ENCODE measurements at places on chromosomes 1 and 21.

GRCh38 chr1:231315887-231316286 is 21.8 kb downstream of the EXOC8 start:
- peak; percentile 4 for DNase-seq

- no peak for DNase-seq
These were observed 305.7 kb downstream of the MATN1 start for GRCh38 chr1:30417701-30418046.

- no peak for DNase-seq
These were observed 145.1 kb downstream of the LYPLAL1 start for GRCh38 chr1:219318826-219319225.

GRCh38 chr1:168893359-168893801 is 164.4 kb upstream of the DPT start:
- peak; percentile 29 for DNase-seq

DNA sequence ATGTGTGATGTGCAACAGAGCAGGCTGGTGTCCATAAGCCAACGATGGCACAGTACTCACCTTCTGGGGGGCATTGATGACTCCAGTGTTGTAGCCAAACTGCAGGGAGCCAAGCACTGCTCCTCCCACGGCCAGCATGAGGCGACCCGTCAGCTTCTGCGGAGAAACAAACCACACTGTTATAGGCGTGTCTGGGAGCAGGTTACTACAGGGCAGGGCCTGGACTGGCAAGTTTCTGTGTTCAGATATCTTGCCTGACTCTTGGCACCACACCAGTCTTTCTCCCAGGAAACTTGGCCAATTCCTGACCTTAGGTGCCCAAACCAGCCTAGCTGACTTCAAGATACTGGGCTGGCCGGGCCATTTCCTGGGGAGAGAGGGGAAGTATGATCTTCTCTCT is 15.5 kb downstream of the SLC2A1 start:
- DNase-seq, result no peak

DNA sequence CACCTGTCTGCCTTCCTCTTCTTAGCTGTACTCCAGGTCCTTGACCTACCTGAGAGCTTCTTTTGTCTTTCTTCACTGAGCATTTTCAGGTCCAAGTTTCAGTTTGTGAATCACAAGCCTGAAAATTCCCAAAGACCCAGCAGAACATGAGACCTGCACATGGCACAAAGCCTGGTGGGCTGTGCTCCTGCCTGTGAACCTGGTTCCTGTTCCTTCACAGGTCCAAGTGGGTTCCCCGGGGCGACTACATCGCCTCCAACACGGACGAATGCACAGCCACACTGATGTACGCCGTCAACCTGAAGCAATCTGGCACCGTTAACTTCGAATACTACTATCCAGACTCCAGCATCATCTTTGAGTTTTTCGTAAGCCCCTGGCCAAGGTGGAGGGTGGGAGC is 42.1 kb upstream of the SARS1 start:
- no peak for DNase-seq

- DNase-seq, result peak; percentile 32
These were observed 575 bp downstream of the TRIM67 start for GRCh38 chr1:231162297-231162969.

DNA sequence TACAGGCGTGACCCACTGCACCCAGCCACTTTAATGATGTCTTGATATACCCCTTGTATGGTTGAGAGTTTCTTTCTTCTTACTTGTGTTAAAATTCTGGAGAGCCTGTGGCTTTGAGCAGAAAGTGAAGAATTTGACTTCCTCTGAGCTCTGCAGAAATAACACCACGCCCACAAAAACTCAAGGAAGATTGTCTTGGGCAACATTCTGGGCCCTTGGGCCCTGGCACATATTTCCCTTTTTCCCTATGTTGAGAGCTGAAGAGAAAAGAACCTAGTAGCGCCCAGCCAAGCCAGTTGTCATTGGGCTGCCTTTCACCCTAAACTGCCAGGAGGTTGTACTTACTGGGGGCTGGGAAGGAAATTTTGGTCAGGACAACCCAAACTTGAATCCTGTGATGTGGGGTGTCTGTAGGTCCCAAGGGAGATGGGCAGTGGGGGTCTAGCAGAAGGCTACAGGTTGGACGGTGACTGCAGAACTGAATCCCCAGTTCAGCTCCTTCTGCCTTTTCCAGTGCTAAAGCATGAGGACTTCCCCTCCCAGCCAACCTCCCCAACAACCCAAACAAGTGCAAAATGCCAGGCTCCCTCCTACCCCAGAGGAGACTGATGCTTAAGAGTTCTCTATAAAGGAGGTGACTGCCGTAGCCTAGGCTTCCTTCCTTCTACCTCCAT is 11.7 kb upstream of the SNAPIN start:
- DNase-seq, result no peak

GRCh38 chr1:207026104-207026534 is 6.4 kb downstream of the C1orf116 start:
- DNase-seq, result no peak

GRCh38 chr1:145849356-145850160 is 4.1 kb downstream of the NUDT17 start:
- DNase-seq, result no peak

DNA sequence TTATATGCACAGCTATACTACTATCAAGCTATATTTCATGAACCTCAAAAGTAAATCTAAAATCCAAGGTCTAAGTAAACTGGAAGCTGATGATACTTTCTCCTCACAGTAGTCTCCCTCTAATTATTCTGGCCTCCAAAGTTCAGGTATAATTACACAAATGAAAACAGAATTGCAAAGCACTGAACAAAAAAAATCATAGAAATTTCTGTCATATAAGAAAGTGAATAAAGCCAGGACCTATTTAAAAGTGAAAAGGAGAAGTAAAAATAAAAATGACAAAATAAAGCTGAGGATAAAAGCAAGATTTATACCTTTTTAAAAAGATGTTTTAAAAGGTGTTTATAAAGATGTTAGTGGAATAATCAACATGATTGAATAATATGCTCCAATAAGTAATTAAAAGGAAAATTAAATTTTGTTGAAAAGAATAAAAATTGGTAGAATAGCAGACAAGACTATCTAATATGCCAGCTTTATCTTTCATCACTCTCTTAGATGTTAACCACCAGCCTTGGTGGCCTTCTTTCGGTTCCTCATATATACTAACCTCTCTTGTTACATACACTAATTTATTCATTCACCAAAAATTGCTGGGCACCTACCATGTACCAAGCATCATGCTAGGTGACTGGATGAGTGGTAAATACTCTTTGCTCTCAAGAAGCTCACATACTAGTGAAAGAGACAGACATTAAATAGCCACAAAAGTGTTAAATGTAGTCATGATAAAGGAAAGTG is 25.1 kb downstream of the SHCBP1L start:
- no peak for DNase-seq

- DNase-seq, result no peak
These were observed 64.6 kb upstream of the DIP2A start for GRCh38 chr21:46393941-46394594.

DNA sequence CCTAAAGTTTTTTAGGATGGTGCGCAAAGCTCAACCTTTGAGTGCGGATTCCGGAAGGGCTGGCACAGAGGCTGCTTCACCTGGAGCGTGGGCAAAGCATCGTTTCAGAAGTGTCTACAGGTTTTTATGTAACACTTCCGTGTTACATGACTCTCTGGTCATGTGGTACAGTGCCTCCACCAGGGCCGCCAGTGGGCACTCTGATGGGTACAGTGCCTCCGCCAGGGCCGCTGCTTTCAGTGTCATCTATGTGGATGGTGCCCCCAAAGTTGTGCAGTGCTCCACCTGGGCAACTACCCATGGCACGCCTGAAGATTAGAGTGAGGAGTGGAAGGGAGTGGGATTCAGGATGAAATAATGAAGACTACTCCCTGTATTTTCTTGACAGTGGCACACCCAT is 101.4 kb upstream of the C1orf174 start:
- no peak for DNase-seq

- DNase-seq, result no peak
These were observed 52.4 kb downstream of the TLCD4 start for GRCh38 chr1:95169548-95169947.

DNA sequence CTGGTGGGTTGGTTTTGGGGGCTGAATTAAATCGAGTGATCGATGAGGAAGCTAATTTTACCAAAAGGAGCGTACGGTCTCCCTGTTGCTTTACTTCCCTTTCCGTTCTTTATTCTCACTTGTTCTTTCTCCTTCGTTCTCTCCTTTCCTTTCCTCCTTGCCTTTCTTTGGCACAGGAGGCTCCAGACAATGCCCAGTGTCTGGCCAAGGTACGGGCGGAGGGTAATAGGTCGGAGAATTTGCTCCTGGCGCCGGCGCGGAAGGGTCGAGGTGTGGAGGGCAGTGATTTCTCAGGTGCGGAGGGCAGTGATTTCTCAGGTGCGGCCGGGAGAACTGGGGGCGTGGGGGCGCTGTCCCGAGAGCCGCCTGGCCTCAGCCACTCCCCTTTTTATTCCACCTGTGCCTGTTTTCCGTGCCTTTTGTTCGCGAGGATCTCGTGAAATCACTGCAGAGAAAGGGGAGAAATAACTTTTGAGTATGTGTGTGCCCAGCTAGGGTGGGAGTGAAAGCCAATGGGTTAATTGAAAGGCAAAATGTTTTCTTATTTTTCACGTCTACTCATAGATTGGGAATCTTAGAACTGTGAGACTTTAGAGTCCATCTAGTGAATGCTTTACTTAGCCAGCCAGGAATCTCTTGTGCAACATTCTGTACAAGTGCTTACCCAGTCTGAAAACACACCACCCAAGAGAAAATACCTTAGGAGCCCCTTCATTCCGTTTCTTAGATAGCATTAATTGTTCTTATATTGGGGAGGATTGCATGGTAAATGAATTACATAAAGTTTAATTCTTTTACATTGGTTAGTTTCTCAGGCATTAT is 1.3 kb downstream of the FNBP1L start:
- DNase-seq, result peak; percentile 32

- peak; percentile 70 for DNase-seq
These were observed 13.2 kb upstream of the CELA3B start for GRCh38 chr1:21963477-21964217.

GRCh38 chr1:2784854-2785630 is 16.5 kb downstream of the TTC34 start:
- DNase-seq, result no peak

- no peak for DNase-seq
These were observed 113.4 kb downstream of the GRIK1 start for GRCh38 chr21:29826386-29826785.

DNA sequence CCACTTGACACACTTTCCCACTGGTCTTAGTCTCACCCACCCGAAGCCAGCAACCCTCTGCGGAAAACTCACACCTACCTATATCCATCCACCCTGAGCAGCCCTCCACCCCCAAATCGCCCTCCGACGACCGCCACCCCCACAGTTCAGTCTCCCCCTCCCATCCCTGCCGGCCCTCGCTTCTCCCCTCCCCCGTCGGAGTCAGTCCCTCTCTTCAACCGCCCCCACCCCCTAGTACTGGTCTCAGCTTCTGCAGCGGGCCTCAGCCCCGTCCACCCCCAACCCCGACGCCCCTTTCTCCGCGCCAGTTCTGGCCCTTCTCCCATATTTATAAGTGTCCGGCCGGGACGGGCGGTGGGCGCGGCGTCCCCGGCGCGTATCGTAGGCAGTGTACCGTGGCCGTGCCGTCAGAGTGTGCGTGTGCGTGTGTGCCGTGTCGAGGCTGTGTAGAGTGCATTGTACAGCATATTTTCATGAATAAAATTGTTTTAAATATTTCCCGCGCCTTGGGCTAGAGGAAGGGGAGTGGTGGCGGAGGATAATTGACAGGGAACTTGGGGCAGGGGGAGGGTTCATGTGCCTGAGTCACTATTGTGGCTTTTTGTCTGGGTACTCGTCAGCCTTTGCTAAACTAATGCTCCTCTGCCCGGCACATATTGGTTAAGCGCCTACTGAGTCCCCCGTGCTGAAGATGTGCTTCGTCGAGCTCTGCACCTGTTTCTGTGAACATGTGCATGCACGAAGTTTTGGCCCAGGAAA is 22.0 kb downstream of the FOXO6 start:
- no peak for DNase-seq

DNA sequence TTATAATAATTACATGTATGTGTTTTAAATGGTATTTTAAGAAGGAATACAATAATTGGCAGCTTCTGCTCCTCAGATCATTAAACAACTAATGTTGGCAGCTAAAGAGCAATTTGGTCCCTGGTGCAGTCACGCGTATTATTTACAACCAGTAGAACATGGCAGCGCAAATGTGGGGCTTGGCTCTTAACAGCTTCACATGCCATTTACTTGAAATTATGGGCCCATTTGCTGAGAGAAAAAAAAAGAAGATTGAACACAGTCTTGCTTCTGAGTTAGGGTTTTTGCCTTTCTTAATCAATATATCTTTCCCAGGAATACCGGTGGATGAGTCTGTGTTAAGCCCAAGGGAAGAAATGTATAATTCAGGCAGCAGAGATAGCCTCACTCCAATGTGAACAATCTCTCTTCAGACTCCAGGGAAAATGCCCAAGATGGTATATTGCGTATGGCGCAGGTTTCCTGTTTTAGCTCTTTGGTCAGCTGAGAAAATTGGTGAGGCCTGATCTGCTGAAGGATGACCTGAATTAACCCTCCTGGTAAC is 174.5 kb downstream of the DISC1 start:
- peak; percentile 53 for DNase-seq

- DNase-seq, result no peak
These were observed 37.6 kb downstream of the DUSP10 start for GRCh38 chr1:221704306-221704705.

- DNase-seq, result no peak
These were observed 15.4 kb upstream of the SELENON start for GRCh38 chr1:25784575-25785051.

DNA sequence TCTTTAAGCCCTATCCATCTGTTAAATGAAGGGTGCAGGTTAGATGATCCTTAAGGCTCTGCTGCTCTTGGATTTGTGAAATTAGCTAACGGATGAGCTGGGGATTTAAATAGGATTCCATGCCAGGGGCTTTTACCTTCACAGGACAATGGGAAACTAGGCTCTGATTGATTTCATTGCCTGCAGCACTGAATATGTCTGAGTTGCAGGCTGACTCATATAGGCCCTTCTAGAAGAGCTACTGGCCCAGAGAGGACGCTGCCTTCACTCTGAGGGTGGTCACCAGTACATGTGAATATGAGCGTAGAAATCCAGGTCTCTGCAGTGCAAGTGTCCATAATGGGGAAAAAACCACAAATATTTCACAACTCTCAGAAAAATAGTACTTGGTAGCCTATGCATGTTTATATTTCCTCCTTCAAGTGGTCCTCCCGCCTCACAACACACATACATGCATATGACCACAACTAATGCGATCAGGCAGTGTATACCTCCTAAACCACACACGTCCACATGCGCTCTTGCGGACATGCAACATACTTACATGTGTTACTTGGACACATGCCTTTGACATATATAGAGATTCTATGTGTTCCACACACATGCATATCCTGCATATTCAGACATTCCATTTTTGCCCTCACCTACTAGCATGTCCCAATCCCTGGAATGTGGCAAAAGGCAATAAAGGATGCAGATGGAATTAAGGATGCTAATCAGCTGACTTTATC is 233.8 kb upstream of the JUN start:
- no peak for DNase-seq

DNA sequence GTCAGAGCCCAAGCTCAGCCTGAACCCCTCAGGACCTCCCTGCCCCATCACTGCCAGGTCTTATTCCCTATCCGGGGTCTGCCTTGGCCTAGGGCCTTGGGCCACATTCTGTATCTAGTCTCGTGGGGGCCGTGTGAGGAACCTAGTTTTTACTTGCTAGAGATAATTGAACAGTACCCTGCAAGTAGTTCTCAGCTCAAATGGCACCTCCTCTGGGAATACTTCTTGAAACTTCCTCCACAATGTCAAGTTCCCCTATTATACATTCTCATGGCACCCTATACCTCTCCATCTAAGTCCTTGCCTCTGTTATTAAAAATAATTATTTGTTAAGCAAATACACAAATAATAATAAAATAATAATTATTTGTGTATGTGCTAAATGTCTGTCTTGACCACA is 32.9 kb upstream of the CSF1 start:
- DNase-seq, result no peak

- DNase-seq, result no peak
These were observed 152.0 kb downstream of the LMX1A start for GRCh38 chr1:165204548-165204947.
